ENCODE measurements at places on chromosomes 2 and 18.

DNA sequence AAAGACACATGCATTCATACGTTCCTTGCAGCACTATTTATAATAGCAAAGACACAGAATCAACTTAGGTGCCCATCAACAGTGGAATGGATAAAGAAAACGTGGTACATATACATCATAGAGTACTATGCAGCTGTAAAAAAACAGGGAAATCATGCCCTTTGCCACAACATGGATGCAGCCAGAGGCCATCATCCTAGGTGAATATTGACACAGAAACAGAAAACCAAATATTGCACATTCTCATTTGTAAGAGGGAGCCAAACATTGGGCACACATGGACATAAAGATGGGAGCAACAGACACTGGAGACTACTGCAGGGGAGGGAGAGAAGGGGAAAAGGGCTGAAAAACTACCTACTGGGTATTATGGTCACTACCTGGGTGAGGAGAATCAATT is 73.5 kb downstream of the SESTD1 start:
- no peak for DNase-seq

- no peak for DNase-seq
These were observed 10.9 kb upstream of the GULP1 start for GRCh38 chr2:188280811-188281222.

- DNase-seq, result peak; percentile 46
These were observed 124.2 kb upstream of the ITGB6 start for GRCh38 chr2:160324161-160324800.

DNA sequence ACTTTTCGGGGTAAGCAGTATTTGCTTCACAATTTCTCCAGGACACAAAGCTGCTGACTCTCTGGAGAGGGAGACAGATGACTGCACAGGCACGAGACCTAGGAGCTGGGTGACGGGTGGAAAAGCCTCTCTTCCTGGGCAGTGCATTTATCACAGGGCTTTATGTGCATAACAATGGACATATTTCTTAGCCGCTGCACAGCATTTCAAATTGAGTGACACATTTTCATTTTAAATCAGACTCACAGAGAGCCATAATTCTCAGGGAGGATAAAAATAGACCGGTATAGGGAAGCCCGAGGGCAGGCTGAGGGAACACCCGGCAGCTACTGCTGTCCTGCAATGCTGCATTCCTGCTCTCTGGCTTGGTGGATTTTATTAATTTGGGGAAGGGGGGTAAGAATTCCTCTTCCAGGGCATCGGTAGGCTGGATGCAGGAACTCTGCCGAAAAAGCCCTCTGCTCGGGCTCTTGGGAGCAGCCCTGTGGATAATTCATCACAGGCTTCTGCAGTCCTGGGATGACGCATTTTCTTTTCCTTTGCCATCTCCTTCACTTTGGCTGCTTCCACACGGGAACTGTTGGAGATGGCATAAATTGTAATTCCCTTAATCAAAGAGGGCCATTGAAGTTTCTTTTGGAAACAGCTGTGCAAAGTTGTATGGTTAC is 108.1 kb upstream of the ACAA2 start:
- no peak for DNase-seq

DNA sequence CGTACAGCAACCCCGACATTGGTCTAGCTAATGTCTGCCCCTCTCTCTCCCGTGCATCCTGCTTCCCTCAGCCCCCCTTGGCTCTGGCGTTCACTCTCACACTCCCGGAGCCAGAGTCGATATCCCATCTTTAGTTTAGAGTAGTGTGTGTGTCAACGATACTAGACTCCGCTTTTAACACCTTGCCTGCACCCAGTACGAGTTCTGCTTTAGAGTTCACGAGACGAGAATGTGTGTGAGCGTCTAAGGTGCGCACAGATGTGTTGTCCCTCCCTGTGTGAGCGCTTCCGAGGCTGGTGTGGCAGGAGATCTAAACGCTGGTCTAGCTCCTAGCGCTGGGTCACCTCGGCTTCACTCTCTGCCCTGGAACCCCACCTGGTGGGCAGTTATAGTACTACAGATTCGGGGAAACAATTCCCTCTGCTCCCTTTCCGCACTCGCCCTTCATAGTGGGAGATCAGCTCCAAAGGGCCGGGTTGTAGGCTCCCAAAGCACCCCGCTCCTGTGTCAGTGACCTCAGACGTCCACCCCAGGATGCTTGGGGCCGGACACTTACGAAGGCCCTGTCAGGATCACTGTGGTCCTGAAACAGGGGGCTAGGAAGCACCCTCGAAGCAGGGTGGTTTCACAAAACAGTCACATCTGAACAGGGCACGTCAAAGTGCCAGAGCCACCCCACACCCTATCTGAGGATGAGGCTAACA is 2.6 kb upstream of the CYP26B1 start:
- peak; percentile 47 for DNase-seq

DNA sequence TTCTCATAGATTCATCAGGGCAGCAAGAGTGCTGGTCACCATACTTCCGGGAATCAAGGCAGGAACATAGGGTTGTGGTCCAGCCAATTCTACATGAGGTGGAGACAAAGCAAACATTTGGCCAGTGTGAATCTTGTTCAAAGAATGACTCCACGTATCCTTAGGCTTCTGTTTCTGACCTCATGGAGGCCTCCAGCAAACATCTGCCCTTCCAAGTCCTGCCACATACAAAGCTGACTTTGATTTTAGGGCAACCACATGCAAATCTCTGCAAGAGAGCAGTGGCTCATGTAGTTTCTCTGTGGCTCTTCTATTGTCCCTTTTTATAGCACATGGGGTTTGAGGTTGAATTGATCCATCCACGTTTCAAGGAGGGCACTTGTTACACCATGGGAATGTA is 132.1 kb upstream of the MMADHC start:
- no peak for DNase-seq

GRCh38 chr2:113966171-113966570 is 76.3 kb downstream of the ACTR3 start:
- DNase-seq, result no peak

DNA sequence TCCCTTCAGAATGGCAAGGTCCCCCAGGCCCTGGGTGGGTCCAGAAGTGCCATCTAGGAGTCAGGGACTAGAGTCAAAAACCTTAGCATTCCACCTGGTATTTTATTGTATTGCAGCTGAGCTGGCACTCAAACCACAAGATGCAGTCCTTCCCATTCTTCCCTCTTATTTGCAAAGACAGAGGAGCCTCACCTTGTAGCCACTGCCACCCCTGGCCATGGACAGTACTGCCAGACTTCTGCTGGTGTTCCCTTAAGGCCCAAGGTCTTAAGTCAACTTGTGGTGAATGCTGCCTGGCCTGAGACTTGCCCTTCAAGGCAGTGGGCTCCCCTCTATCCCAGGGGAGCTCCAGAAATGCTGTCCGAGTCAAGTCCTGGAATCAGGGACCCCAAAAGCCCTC is 6.9 kb downstream of the UGT1A10 start:
- DNase-seq, result no peak

GRCh38 chr2:123648956-123649355 is 376.1 kb upstream of the CNTNAP5 start:
- DNase-seq, result no peak

DNA sequence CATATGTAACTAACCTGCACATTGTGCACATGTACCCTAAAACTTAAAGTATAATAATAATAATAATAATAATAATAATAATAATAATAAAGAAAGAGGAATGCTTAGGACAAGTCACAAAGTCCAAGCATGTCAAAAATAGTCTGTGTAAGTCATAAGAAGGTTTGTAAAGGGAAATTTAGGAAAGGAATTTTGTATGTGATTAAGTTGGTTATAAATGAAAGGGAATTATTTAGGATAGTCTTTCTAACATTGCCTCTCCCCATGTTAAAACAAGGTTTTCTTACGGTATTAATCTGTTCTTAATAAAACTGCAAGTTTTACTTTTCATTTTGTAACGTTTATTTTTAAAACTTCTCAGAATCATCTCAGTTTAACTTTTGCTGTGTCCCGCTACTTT is 62.8 kb downstream of the SESTD1 start:
- DNase-seq, result no peak

DNA sequence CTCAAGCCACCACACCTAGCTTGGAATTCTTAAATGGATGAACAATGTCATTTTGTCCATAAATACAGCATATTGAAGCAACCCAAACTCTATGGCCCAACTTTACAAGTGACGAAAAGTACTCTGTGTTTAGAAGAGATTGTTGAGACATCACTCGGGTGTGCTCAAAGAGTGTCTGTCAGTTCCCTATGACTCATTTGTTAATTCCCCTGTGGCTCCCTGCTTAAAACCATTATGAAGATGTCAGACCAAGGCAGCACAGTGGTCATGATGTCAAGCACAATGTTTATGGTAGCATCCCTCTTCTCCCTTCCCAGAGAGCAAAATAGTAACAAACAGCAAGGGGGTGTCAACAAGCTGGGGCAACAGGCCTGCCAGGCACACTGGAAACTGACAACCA is 3.0 kb downstream of the LYG1 start:
- DNase-seq, result peak; percentile 42

GRCh38 chr18:57635003-57635822 is 13.6 kb upstream of the NARS1 start:
- DNase-seq, result peak; percentile 58

- DNase-seq, result peak; percentile 84
These were observed 684.6 kb upstream of the FANCL start for GRCh38 chr2:58925676-58926081.

GRCh38 chr2:226837787-226838603 is 2.1 kb downstream of the RHBDD1 start:
- no peak for DNase-seq

- DNase-seq, result no peak
These were observed 137.2 kb downstream of the ACKR3 start for GRCh38 chr2:236706803-236707202.

DNA sequence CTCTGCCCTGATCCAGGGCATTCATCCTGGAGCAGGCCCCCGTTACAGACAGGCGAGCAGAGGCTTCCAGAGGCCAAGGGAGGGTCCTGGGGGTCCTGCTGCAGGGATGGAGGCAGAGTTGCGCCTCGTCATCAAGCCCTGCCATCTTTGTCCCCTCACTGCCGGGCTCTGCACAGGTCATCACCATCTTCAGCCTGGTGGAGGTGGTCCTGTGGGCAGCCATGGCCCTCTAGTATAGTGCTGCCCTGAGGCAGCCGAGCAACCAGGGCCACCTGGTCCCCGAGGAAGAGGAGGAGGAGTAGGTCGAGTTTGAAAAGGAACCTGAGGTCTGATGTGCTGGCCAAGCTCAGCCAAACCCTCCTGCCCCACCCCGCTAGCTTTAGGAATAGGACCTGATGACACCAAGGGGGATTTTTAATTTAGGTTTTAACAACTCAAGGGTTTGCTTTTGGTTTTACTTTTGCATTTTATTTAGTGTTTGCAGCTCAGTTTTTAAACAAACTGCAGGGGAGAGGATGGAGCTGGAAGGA is 8.8 kb upstream of the ALPI start:
- no peak for DNase-seq
